ACHN (cell line): ENCODE measurements at places on chromosomes 6 and 20.

DNA sequence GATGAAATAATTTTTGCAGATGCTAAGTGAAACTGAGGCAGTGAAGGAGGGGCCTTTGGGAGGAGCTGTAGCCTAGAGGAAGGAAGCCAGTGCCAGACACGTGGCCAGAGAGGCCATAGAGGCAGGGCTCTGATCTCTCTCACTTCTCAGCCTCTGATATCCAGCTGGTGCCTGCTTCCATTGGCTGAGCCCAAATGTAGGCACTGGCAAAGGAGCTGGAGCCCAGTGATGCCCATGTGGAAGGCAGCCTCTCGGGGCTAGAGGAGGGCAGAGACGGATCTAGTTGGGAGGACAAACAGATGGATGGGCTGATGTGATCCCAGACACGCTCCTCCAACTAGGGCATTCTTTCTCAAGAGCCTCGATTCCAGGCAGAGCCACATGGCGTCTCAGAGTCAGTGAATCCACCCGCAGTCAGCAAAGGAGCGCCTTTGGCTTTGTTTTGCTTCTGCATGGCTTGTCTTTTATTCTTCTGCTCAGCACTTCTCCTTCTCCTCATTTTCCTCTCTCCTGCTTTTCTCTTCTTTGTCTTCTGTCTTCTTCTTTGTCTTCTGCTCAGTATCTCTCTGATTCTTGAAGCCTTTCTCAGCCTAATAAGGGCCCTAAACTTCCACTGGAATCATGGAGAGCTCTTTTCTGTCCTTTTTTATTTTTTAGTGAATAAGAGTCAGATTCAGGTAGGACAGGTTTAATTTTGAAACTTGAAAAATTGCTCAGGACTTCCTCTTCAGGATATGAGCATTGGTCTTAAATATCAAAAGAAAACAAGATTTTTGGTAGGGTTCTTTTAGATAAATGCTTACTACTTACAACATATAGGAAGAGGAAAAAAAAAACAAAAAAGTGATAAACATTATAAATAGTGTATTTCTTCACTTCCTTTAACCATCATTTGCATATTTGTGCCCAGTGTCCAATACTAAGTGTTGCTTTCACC lies 41.8 kb downstream of the CYP24A1 start:
- no peak for DNase-seq

DNA sequence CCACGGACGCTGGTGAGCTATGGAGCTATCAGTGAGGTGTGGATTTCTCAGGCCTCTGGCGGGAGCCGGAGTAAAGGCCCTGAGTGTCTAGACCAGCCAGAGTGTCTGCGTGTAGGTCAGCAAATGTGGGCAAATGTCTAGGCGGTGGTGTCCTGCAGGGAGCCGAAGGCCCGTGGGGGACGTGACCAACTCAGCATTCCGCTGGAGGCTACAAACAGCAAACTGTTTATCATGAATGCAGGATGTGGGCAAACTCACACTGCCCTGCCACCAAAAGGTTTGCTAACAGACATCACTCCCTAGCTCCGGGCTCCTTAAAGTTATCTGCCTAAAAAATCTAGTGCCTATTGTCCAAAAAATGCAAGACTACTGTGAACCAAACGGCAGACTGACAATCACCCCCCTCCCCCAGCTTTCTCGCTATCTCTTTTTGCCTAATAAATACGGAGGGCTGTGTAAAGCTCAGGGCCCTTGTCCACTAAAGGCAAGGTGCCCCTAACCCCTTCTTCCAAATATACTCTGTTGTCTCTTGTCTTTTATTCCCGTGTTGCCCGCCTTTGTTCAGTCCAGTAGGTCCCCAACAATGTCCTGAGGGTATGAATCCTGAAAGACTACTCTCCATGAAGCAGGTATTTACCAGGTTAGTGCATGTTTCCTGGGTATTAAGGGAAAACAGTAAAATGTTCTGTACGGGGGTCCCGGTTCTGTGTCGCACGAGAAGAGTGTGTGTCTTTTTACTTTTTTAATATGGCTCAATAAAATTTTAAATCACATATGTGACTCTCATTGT lies 29.0 kb upstream of the AFDN start:
- no peak for DNase-seq

DNA sequence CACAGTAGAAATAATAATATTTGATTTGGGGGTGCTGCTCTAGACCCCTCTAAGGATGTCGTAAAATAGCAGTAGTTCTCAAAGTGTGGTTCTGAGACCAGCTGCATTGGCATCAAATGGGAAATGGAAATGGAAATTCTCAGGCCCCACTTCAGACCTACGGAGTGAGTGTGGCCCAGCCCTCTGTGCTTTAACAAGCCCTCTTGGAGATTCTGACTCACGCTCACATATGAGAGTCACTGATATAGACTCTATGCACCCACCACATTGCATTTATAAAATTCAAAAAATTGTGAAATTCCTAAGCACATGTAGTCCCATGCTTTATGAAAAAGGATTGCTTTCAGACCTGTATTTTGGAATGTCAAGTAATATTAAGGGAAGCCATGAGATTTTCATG lies 14.2 kb upstream of the PPP1R16B start:
- DNase-seq = no peak

- DNase-seq = peak; percentile 17
These were observed 889 bp upstream of the FLOT1 start for GRCh38 chr6:30743099-30744053.

DNA sequence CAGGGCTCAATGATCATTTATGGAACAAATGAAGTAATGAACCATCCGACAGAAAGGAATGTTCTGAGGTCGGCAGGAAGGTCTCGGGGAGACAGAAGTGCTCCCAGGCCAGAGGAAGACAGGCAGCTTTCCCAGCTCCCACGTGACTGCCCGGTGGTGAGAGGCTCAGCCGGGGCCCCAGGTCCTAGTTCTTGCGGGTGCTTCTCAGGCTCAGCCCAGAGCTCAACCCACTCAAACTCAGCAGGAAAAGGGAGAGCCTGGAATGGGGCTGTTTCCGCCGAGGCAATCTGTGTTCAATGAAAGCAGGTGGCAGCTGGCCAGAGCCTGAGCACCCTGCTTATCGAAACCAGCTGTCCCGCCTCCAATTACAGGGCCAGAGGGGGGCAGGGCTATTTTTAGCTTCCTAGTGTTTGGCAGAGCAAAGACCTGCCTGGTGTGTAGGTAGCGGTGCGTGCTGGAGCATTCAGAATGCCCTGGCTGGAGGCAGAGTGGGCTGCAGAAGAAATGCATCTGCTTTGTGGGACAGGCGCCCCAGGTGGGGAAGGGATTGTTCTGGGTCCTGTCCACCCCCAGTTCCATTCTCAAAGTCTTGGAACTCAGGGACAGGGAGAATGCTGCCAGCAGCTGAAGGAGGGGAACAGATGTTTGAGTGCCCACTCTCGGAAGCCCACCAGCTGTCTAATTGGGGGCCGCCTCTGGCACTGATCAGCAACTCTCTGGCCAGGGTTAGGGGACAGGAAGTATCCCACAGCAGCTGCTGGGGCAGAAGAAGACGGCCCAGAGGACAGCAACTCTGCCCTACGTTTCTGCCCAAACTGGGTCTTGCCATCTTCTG lies 145.1 kb downstream of the PREX1 start:
- DNase-seq = no peak

- no peak for DNase-seq
These were observed 14.2 kb upstream of the LPA start for GRCh38 chr6:160678230-160678629.

GRCh38 chr6:150146436-150146835 lies 3.6 kb downstream of the PPP1R14C start:
- DNase-seq = no peak
